Left colon (tissue), 2 donors: ENCODE measurements at places on chromosomes 6 and 20.
A peak's percentile ranks its signal among the peaks of the same experiment; 100 is the strongest.

DNA sequence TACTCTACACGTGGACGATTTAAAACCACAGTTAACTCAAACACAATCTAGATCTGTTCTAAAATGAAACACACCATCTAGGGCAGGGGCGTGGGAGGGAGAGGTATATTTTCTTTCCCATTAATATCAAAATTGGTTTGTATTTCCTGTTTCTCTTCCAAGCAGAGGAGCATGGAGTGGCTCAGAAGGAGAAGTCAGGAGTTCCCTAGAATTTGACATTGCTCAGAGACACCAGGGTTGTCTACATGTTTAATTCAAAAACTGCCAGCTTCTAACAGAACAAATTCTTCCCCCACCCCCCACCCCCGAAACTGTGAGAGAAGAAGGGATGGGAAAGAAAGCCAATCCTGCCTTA, 2.3 kb downstream of the PREX1 start:
- no peak for DNase-seq

GRCh38 chr20:58048096-58048702, 180.3 kb downstream of the ANKRD60 start:
- no peak for DNase-seq

GRCh38 chr6:53066077-53066417, 843 bp downstream of the FBXO9 start:
- peak; percentile 62 for DNase-seq

- no peak for DNase-seq
These were observed 1.1 kb upstream of the GRM1 start for GRCh38 chr6:146027586-146028251.
